ENCODE measurements at places on chromosomes 7 and 10. TPM values are rescaled to one million over a fixed set of nuclear protein-coding genes. Genes with fewer than 3 reads are reported as not detected.

CUZD1 gene
- total RNA-seq = 2.5 TPM

RBM20 gene
- not detected for total RNA-seq

PRPF18 gene
- total RNA-seq = 22.9 TPM

EEPD1 gene
- total RNA-seq = 0.67 TPM

DNA sequence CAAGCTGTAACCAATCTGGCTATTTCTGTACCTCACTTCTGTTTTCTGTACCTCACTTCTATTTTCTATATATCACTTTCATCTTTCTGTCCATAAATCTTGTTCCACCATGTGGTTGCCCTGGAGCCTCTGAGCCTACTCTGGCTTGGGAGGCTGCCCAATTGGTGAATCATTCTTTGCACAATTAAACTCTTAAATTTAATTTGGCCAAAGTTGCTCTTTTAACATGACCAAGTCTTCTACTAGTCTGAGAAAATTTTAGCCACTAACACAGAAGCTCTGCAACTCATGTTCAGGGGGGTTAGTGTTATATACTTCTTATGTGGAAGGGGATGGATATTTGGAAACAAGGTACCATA lies 503.5 kb downstream of the KIF20B start:
- no peak overlapping the region for H3K27ac ChIP-seq
- H3K4me3 ChIP-seq = no peak overlapping the region
- no peaks in the 10 kb centered on the region for H3K27me3 ChIP-seq
- H3K36me3 ChIP-seq = no peaks in the 10 kb centered on the region
- DNase-seq = no peak
- no peaks in the 10 kb centered on the region for H3K4me1 ChIP-seq

DNA sequence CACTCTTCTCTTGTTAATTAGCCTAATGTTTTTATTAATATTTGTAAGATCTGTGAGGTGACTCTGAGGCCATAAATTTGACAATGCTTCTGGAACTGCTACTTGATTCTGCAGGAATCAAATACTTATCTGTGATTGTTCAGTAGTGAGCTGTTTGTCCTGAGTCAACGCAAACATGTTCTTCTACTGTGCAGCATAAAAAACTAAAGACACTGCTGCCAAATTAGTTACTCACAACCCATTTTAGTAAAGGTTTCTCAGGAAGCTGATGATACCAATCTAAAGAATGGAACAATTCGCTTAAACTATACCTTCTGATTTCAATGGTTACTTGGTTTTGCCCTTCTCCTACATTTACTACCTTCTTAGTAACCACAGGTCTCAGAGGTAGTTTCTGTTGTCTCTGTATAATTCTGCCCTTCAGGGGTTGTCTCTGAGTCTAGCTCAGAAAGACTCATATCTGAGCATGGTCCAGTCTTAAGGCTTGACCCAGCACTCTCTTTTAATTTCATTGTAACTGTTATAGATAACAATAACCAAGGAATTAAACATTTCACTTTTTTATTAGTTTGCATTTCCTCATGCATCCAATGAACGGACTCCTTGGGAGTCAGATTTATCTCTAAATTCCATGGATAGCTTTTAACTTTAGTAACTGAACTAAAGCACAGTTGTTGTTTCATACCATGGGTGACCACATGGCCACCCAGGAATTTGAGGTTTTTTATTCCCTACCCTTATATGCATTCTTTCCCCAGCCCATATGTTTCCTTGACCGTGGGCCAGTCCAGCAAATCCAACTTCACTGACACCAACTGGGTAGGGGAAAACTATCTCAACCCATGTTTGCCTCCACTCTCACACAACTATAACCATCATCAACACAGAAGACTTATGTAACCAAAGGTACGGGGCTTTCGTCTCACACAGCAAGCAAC lies 309.5 kb upstream of the TEX47 start:
- no peaks in the 10 kb centered on the region for H3K36me3 ChIP-seq
- H3K4me3 ChIP-seq = no peak overlapping the region
- no peaks in the 10 kb centered on the region for H3K27me3 ChIP-seq
- H3K27ac ChIP-seq = no peak overlapping the region

GRCh38 chr10:114525368-114525949 lies 121.2 kb upstream of the AFAP1L2 start:
- peaks cover 12% of the 10 kb centered on the region for H3K36me3 ChIP-seq
- peak overlapping the region; percentile 94 for H3K27ac ChIP-seq
- H3K27me3 ChIP-seq = no peaks in the 10 kb centered on the region
- peaks cover 65% of the 10 kb centered on the region for H3K4me1 ChIP-seq

DNA sequence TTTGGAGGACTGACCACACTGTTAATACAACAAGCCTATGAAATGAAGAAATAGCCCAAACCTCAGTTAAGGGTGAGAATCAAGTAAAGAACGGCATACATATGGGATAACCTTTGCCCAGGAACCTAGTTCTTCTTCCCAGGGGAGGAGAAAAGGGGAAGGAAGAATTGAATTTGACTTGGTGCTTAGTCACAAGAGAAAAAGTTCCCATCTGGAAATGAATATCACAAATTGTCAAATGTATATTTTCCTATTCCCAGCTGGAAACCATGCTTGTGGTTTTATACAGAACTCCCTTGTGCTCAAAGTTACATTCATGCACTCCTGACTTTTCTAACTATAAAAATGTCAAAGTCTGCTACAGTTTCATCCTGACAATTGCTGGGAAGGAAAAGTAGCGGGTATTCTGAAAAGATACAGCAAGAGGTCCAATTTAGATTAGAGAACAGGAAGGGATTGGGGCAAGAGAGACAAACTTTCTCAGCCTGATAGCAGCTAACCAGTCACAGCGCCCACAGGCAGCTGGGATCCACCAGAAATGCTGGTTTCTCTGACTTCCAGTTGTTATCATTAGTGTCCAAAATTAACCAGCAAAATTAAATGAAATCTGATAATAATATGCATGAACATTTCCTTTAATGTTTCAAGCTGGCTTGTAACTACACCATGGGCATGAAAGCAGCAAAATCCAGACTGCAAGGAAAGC lies 18.6 kb upstream of the GSAP start:
- DNase-seq = no peak
- peaks cover 7% of the 10 kb centered on the region for H3K4me1 ChIP-seq
- H3K4me3 ChIP-seq = no peak overlapping the region
- no peak overlapping the region for H3K27ac ChIP-seq
- H3K36me3 ChIP-seq = no peaks in the 10 kb centered on the region
- peaks cover 26% of the 10 kb centered on the region for H3K27me3 ChIP-seq

- H3K4me1 ChIP-seq = peaks cover 40% of the 10 kb centered on the region
- no peak overlapping the region for H3K4me3 ChIP-seq
- peaks cover 95% of the 10 kb centered on the region for H3K36me3 ChIP-seq
- DNase-seq = no peak
- peak overlapping the region; percentile 83 for H3K27ac ChIP-seq
Observed at GRCh38 chr10:11319990-11320602, 291.4 kb downstream of the USP6NL start.

DNA sequence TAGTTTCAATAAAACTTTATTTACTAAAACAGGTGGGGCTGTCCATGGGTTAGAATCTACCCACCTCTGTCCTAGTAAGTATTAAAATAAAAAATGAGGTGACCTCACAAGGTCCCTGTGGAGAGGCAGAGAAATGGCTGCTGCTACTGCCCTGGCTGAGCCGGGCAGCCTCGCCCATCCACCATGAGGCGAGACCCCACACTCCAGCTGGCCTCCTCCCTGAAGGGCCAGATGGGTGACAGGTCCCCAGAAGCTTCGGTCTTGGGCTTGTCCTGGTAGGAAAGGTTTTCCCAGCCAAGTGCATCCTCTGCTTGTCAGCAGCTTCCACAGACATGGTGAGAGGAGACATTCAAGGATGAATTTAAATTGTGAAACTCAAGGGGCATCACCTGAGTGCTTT lies 565.8 kb downstream of the PTPRN2 start:
- no peak overlapping the region for H3K4me3 ChIP-seq
- no peak overlapping the region for H3K27ac ChIP-seq
- H3K36me3 ChIP-seq = no peaks in the 10 kb centered on the region
- no peaks in the 10 kb centered on the region for H3K4me1 ChIP-seq
- no peaks in the 10 kb centered on the region for H3K27me3 ChIP-seq

- peaks cover 6% of the 10 kb centered on the region for H3K27me3 ChIP-seq
- H3K27ac ChIP-seq = no peak overlapping the region
- H3K4me1 ChIP-seq = peaks cover 27% of the 10 kb centered on the region
- no peak overlapping the region for H3K4me3 ChIP-seq
Observed at GRCh38 chr7:43763183-43763582, 4.7 kb downstream of the BLVRA start.

DNA sequence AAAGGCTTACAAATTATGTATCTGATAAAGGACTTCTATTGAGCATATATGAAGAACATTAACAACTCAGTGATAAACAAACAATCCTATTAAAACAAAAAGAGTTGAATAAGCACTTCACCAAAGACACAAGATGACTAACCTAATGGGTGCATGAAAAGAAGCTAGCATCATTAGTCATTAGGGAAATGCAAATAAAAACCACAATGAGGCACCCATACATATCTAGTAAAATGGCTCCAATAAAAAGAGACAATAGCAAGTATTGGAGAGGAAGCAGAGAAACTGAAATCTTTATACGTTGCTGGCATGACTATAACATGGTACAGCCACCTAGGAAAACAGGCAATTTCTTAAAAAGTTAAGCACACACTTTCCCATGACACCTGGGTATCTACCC lies 77.6 kb upstream of the ZMIZ1 start:
- no peak overlapping the region for H3K4me3 ChIP-seq
- DNase-seq = no peak
- H3K27me3 ChIP-seq = peaks cover 6% of the 10 kb centered on the region

DNA sequence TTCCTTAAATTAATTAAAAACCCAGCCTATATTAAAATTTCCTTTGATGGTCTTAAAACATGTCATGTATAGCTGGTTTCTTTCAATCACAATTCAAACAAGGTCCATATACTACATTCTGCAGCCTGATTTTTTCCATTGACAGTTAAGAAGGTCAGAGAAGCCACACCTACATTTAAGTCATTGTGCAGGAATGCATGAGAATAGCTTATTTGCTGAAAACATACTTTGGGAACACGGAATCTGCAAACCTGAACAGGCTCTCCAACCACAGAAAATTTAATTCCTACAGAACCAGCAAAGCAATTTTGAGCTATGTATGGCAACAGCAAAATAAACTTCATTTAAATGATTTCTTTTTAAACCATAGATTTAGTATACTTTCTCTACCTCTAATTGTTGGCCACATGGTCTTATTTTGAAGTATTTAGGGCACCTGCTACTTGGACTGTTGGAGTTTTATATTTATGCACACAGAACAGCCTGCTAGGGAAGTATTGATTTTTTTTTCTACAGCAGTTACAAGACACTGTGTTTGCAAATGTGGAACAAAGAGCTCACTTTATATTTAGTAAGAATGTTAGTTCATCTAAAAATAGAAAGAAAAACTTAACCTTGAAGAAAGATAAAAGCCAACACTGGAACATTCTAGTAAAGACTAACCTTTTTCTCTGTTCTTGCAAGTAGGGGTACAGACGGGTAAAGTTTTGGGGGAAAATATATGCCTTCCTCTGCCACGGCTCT lies 240.9 kb upstream of the IMMP2L start:
- H3K36me3 ChIP-seq = no peaks in the 10 kb centered on the region
- DNase-seq = no peak
- no peak overlapping the region for H3K4me3 ChIP-seq
- H3K4me1 ChIP-seq = no peaks in the 10 kb centered on the region
- no peak overlapping the region for H3K27ac ChIP-seq

- no peak overlapping the region for H3K27ac ChIP-seq
- no peaks in the 10 kb centered on the region for H3K36me3 ChIP-seq
- H3K4me1 ChIP-seq = no peaks in the 10 kb centered on the region
Observed at GRCh38 chr7:91187061-91187460, 77.2 kb upstream of the FZD1 start.

- H3K4me1 ChIP-seq = peaks cover 2% of the 10 kb centered on the region
- peaks cover 43% of the 10 kb centered on the region for H3K36me3 ChIP-seq
- no peaks in the 10 kb centered on the region for H3K27me3 ChIP-seq
- no peak overlapping the region for H3K27ac ChIP-seq
Observed at GRCh38 chr10:72201293-72201692, 14.5 kb upstream of the ANAPC16 start.
